Activated T-cell treated with anti-CD3 and anti-CD28 coated beads for 24 hours (primary cell): ENCODE measurements at places on chromosomes 1 and 21.

- DNase-seq: no peak
Observed at GRCh38 chr1:87218618-87219017, 110.1 kb upstream of the LMO4 start.

DNA sequence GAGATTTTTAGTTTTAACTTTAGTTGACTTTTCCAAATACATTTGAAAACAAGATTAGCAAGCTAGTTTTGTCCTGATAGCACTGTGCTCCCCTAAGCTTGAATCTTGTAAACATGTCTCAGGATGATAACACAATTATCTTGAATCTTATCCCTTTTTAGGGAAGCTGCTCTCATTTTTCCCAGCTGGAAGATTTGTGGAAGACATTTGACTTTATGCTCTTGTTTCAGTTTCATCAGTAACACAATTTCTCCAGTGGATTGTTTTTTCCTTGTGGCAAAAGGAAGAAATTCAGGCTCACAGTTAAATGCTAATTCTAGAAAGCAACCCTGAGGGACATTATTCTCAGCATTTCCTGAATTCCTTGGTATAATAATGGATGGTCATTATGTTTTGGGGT lies 88.8 kb downstream of the CDC7 start:
- no peak for DNase-seq

GRCh38 chr1:179025975-179026812 lies 500 bp downstream of the FAM20B start:
- DNase-seq: peak; percentile 60

GRCh38 chr1:235018161-235018560 lies 110.5 kb downstream of the TOMM20 start:
- no peak for DNase-seq

DNA sequence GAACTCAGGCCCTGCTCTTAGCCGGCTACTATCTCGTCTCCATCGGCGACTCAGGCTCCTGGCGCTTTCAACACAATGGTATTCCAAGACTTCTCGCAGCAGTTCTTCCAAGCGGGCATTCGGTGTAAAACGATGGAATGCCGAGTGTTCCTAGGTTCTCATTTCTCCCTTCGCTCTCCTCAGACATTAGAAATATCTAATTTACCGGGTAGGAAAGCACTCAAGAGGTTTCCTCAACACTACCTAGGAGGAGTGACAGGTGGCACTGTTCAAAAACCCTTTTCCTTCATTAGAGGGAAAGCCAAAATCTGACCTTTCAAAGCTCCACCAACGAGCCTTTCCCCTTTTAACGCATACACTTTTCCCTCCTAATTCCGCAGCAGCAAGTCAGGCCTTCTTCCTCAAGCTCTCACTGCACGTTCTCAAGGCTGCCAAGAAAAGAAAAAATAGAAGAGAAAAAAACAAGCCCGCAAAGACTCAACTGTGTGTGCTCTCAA lies 601 bp downstream of the UBE2G2 start:
- DNase-seq: no peak
